ENCODE measurements at places on chromosomes 3 and 15. TPM values are rescaled to one million over a fixed set of nuclear protein-coding genes. Genes with fewer than 3 reads are reported as not detected.

The SERPINI1 gene
- 4.6 TPM for total RNA-seq

The ATP13A5 gene
- not detected for total RNA-seq

The GOLGA6B gene
- total RNA-seq = not detected

The ROBO2 gene
- total RNA-seq = 0.14 TPM

The KNG1 gene
- 0.62 TPM for total RNA-seq

The ONECUT1 gene
- total RNA-seq = not detected

The ADAMTS9 gene
- 19.9 TPM for total RNA-seq

The AQP9 gene
- 1.5 TPM for total RNA-seq

The AP3B2 gene
- 0.54 TPM for total RNA-seq

The GTF2E1 gene
- total RNA-seq = 15.0 TPM

The PLS1 gene
- 2.5 TPM for total RNA-seq

All from Right ventricle myocardium inferior (tissue), 1 donor.